ENCODE measurements at places on chromosomes 5 and 9.

DNA sequence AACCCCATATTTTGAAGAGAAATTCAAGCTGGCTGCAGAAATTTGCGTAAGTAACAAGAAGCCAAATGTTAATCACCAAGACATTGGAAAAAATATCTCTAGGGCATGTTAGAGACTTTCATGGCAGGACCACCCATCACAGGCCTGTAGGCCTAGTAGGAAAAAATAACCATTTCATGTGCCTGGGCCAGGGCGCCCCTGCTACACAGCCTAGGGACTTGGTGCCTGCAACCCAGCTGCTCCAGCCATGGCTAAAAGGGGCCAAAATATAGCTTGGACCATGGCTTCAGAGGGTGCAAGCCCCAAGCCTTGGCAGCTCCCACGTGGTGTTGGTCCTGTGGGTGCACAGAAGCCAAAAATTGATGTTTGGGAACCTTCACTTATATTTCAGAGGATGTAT, 167.7 kb upstream of the NMUR2 start:
- no peak for DNase-seq

GRCh38 chr5:107578051-107578635, 92.6 kb downstream of the EFNA5 start:
- DNase-seq, result no peak

GRCh38 chr9:134816264-134816663, 64.3 kb upstream of the FCN2 start:
- DNase-seq, result no peak

- no peak for DNase-seq
Measured at GRCh38 chr5:116626945-116627679, 52.5 kb upstream of the SEMA6A start.
